ENCODE measurements at places on chromosomes 13 and 19.
A peak's percentile ranks its signal among the peaks of the same experiment; 100 is the strongest.

DNA sequence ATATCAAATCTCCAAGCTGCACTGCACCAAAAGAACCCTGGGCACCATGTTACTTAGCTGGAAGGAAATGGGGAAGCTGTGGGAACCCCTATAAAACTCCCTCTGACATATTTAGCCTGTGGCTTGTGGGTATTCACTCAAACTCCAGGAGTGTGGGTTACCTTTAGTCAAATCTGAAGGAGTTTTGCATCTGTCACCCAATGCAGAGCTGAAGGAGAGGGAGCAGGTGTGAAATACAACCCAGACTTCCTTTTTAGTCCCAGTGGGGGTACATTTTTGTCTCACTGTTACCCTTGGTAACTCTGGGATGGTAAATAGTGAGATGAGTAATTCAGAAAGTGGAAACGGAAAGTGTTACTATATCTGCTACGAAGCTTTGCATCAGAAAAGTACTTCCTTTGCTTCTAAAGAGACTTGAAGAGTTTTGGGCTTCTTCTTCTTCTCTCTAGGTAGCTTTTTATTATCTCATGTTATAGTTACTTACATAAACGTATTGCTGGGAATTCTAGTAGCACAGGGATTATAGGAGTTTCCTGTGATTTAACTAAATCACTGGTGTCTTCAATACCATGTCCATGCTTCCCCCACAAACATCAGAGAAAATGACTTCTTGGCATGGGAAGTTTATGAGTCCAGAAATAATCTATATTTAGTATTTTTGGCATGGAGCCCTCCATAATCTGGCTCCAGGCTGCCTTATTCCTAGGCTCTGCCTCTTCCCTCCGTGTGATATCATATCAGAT, 105.9 kb downstream of the AKAP11 start:
- no peak for DNase-seq

- DNase-seq = no peak
These were observed 106.5 kb downstream of the LHFPL6 start for GRCh38 chr13:39496506-39496905.

DNA sequence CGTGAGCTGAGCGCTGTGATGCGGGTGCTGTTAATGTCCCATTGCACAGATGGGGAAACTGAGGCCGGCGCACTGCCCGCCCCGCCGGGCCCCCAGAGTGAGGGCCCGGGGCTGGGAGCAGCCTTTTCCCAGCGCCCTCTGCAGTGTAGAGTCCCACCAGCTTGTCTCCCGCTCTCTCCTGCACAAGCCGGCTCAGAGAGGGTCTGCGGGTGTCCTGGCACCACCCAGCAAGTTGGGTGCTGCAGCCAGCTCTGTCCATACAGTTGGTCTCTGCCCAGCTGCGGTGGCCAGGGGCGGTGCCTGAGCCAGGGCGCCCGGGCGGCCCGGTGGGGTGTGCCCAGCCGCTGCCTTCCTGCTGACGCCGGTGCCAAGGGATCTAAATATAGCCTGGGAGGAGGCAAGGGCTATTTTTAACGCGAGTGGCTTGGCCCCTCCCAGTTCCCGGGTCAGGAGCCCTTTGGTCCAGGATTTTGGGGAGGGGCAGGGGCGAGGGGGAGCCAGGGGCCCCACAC, 19.3 kb downstream of the GADD45B start:
- peak; percentile 71 for DNase-seq

- DNase-seq = no peak
These were observed 169.4 kb upstream of the HTR2A start for GRCh38 chr13:47066226-47066625.
